ENCODE measurements at places on chromosomes 5 and 9.

DNA sequence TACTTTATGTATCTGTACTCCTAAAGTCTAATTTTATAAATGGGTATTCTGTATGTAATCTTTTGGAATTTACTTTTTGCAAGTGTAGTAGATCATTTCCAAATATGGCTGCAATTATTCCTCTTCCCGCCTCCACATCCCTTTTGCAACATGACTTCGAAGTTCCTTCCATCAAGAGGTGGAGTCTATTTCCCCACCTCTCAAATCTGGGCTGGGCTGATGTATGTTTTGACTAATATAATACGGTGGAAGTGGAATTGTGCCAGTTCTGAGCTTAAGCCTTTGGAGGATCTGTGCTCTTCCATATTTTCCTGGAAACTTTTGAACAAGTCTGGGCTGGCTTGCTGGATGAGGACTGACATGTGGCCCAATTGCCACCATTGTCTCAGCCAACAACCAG is 155.9 kb downstream of the FGF18 start:
- DNase-seq: no peak

DNA sequence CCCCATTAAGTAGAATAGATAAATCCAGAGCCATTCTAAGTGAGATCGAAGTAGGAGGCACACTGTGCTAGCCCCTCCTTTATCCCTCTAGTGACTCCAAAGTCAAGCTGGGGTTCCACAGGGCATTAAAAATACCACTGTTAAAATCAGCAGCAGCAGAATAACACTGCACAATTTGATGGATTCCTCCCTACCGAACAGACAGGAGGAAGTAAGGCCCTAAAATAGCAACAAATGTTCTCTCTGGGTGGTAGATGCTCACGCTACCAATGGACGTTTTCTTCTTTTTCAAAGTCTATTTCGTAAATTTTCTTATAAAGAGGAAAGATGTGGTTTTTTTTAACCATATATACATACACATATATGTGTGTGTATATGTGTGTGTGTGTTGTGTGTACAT is 54.4 kb downstream of the FBXW11 start:
- DNase-seq: no peak

GRCh38 chr5:111502956-111503355 is 9.4 kb downstream of the STARD4 start:
- DNase-seq: no peak

DNA sequence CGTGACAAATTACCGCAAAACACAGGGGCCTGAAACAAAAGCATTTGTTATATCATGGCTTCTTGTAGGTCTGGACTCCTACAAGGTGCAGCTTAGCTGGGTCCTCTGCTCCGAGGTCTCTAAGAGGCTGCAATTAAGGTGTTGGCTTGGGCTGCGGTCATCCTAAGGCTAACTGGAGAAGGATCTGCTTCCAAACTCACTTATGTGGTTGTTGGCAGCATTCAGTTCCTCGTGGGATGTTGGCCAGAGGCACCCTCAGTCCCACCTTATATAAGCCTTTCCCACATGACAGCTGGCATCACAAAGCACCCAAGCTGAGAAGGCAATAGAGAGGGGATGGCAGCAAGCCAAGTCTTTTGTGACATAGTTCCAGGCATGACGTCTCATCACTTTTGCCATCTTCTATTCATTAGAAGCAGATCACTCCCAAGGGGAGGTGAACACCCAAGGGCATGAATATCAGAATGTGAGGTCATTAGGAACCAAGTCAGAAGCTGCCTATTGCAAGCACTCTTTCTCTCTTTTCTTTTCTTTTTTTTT is 47.9 kb upstream of the ZBTB43 start:
- peak; percentile 28 for DNase-seq

GRCh38 chr9:126849591-126850225 is 10.7 kb upstream of the ZBTB34 start:
- DNase-seq: no peak

DNA sequence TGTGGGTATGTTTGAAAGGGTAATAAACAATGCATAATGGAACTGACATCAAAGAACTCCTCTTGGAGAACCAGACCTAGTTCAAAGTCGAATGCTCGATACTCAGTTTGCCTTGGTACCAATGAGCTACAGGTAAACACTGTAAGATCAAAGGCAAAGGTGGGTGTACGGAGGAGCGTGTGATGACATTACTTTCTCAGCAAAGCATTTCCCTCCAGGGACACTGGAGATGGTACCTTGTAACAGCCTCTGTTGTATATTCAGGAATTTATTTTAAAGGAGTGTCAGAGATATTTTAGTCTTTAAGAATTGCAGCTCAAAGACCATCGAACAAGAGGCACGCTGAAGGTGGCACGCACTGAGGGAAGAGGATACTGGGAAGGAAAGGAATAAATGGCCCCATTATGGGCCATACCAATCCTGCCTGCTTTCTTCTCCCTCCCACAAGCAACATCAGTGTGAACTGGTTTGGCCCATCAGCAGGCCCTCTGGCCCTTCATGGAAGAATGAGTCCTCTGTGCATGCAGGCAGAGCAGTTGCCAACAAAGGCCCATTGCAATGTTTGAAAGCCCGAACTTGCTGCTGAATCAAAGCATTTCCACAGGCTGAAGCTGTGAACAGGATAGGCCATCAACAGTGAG is 410.2 kb downstream of the ACTL7B start:
- no peak for DNase-seq

DNA sequence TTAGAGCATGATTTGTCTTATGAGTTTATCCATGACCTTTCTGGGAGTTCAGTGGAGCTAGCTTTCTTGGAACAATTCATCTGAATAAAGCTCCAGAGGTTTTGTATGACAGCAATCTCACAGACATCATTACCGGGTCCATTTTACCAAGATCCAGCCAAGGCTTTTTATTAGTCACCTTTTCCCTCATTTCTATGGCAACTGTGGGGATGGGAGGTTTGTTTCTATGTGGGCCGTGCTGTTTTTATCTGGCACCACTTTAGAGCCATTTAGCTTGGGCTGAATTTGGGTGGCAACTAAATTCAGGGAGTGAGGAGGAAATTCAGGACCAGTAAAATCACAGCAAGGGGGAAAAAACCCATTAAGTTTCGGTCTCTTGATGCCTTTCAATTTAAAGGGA is 245.7 kb downstream of the NSG2 start:
- DNase-seq: no peak

GRCh38 chr9:136624184-136624951 is 38.3 kb upstream of the EGFL7 start:
- no peak for DNase-seq

All from SK-N-MC (cell line).